ENCODE measurements at places on chromosomes 3 and 15.

DNA sequence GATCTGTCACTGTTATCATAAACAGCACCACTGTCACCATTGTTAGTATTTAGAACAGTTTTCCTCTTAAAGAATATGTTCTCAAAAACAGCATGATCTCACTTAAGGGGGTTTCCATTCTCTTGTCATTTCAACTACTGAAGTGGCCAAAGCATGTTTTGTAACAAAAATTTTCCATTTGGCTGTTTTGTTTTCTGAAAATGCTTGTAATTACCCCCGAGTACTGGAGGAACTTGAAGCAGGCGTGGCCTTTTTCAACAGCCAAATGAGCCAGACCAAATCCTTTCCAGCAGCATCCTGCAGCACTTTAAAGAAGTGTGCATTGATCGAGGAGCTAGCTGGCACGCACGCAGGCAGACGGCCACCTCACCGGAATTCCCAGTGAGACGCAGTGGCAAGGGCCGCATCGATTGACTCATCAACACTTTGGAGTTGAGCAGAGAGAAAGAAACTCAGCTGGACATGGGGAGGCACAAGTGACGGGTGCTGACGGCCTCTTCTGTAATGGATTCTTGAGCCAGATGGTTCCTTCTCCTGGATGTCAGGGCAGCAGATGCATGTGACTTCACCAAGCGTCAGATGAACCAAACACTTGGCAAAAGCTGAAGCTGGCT, 234.3 kb upstream of the IGF1R start:
- no peak for DNase-seq

DNA sequence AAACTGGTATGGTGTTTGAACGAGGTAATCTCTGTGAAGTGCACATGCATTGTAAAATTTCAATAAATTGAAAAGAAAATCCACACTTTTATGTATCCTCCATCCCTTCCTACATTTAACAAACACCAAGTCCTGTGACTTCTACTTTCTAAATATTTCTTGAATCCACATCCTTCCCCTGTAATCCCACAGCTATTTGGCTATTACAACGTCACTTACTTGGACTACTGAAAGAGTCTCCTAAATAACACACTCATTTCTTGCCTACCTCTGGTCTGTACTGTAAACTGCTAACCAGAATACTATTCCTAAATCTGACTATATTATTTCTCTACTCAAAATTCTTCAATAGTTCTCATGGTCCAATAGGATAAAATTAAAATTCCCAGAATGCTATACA, 176.1 kb downstream of the NEK10 start:
- no peak for DNase-seq

- DNase-seq = no peak
Observed at GRCh38 chr3:183182073-183182472, 19.5 kb upstream of the LAMP3 start.

DNA sequence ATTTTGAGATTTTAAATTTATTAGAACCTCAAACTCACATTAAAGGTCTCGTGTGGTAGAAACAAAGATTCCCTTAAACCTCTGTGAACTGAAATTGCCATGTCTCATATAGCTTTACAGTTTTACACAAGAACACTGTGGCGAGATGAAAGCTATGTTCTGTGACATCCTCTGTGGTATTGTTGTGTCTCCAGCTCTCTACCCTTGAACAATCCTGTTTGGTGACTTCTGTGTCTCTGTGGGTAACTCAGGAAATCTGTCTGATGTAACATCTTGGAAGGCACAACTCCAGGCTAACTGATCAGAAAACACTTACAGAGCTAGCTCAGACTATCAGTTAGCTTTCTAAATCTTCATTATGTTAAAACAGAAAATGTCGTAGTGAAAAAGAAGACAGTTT, 318.8 kb upstream of the GBE1 start:
- DNase-seq = peak; percentile 41

DNA sequence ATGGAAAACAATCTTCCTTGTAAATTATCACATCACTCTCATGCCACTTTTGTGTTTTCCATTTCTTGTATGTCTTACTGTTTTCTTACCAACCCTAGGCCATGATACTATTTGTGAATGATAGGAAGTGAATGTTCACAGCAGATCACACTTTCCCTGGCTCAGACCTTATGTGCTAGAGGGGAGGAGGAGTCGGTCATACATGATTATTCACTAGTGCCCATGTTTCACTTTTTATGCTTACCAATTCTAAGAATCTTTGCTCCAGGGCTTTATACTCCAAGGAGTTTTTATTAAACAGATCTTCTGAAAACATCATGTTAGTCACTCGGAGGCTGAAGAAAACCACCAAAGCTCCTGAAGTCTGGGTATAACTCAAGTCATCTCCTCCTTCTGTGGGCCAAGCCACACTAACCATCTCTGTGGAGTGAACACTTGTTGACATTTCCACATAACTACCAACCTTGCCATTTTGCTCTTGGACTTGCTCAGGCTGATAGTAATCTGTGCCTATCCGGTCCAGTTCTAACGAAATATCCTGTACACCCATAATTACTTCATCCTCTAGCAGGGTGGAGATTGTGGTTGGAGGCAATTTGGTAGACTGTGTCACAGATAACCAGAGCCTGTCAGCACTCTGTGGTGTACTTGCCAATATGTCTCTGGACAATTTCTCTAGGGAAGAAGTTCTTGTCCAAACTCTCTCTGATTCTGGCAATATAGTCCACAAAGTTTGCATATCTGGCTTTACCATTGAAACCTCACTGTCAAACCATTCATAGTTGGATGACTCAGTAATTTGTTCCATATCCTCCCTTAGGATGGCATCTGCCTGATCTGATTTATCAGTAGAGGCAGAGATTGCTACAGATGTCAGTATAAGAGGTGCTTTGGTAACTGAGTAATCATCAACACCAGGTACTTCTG, 76.8 kb downstream of the IMPG2 start:
- DNase-seq = peak; percentile 18

- no peak for DNase-seq
Observed at GRCh38 chr3:86109434-86109833, 881.5 kb downstream of the VGLL3 start.

GRCh38 chr15:87661454-87662355, 594.8 kb downstream of the NTRK3 start:
- no peak for DNase-seq

GRCh38 chr3:94232921-94233320, 170.1 kb downstream of the NSUN3 start:
- no peak for DNase-seq

DNA sequence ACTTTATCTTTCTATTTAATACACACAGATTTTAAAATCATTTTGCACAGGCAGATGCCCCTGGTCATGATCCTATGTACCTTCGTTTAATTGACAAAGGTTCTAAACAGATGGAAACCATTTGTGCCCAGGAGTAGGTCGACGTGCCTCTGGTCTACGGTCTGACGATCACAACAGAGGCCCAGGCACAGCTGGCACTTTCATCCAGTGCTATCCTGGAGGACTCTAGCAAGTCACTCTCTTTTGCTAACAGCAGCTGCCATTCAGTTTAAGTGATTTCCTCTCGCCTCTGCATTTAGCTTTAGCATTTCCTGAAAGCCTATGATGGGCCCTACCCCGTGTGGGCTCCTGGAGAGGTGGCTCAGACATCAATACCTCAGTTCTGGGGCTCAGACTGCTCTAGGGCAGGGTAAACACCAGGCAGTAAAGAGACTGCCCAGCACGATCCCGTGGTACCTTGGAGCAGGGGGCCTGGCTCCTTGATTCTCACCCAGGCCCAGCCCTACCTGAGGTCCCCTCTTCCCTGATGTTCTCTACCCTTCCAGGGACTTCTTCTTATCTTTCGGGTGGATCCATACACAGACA, 83.2 kb upstream of the SNRPA1 start:
- no peak for DNase-seq

- DNase-seq = no peak
Observed at GRCh38 chr15:61084944-61085367, 144.1 kb downstream of the RORA start.

DNA sequence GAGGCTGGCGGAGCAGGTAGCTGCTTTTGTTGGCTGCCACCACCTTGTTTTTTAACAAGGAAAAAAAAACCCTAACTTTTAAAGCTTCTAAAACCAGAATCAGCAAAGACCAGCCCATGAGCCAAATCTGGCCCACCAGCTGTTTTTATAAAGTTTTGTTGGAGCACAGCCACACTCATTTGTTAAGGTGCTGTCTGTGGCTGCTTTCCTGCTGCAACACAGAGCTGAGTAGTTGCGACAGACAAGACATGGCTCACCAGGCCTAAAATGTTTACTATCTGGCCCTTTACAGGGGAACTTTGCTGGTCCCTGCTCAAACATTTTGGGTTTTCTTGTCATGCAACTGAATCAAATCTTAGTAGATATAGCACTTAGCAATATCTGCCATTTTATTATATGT, 18.9 kb downstream of the EFCAB12 start:
- no peak for DNase-seq

GRCh38 chr15:93985176-93985575, 246.2 kb upstream of the MCTP2 start:
- no peak for DNase-seq

DNA sequence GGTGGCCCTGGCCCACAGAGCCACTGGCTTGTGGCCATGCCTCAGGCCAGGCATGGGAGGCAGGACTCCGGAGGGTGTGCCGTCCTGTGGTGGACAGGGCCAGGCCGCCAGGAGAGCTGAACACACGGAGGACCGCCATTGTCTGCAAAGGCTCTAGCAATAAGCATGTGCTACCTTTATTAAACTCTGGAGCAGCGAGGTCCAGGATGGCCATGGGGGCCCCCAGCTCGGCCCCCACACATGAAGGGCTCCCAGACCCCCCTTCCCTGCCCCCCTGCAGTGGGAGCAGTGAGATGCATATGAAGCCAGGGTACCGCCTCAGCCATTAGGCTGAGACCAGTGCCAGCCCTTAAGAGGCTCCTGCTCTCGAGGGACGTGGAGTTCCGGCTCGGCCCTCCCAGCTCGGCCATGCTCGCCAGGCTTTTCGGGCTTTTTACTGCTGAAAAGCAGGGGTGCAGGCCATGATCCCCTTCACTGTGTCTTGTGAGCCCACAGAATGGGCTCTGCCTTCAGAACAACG, 2.7 kb downstream of the AMIGO3 start:
- no peak for DNase-seq

DNA sequence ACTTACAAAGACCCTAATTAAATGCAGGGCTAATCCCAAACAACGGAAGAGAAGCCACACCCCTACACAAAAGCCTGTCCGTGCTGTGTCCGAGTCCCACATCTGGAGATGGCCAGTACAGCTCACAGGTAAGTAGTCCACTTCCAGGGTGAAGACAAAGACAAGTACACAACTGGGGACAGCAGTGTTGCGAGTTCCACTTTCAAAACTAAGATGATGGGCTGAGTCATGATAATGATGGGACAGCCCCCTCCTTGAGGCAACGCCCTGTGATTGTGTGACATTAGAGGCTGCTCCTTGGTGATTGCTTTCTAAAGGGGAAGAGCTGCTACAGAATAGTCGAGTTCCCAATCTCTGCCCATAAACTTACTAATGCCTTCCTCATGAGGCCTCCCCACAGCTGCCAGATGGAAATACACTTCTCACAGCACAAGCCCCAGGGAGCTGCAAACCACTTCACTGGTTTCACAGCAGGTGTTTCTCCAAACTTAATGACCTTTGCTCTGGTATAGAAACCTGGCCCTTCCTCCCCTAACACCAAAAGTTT, 27.6 kb downstream of the RFT1 start:
- DNase-seq = no peak

- no peak for DNase-seq
Observed at GRCh38 chr3:136186344-136186743, 9.8 kb downstream of the MSL2 start.

DNA sequence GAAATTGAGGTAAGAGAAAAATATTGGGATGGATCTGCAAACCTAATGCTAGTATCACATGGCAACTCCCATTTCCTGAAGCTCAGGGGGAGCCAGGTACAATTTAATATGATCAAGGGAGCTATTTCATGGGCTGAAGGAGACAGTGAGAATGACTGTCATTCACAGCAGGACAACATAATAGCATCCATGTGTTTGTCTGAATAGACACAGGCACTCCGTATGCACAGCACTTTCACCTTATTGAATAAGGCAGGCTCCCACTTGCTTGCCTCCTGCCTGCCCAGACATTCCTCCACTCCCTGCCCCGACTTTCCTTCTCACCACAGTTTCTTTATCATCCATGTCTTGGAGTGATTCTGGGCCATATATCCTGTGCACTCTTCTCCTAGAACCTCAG, 156.6 kb upstream of the SLC24A5 start:
- no peak for DNase-seq

- peak; percentile 6 for DNase-seq
Observed at GRCh38 chr3:35505181-35505580, 134.1 kb upstream of the ARPP21 start.

GRCh38 chr3:38348903-38349302, 2.3 kb downstream of the XYLB start:
- DNase-seq = no peak

DNA sequence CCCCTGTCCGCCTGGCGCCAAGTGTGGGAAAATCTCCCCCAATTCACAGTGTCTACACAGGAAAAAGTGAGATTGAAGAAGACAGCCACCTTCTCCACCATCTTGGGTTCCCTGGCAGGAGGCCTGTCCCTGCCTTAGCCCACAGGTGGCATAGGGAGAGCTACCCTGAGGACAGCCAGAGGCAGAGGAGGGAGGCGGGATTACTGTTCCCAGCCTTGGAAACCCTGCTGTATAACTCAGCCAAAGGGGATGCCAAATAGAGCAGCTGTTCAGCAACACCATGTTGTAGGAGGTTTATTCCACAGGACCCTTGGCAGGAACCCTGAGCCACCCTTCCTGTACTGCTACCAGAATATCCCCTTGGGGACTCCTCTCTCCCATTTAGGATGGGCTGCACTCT, 54.8 kb downstream of the PAK2 start:
- no peak for DNase-seq

GRCh38 chr15:95843241-95843910, 487.1 kb upstream of the NR2F2 start:
- peak; percentile 70 for DNase-seq

GRCh38 chr3:50347187-50347813, 1.8 kb upstream of the ZMYND10 start:
- no peak for DNase-seq

DNA sequence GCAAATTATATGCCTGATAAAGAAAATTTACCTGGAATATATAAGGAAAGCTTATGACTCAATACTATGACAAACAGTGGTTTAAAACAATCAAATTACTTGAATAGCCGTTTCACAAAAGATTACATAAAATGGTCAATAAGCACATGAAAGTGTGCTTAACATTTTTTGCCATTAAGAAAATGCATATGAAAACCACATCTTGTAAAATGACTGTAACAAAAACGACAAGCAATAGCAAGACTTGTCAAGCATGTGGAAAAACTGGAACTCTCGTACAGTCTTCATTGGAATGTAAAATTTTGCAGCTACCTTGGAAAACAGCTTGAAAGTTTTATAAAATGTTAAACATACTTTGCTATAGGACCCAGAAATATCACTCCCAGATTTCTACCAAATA, 1110.3 kb downstream of the NAALADL2 start:
- no peak for DNase-seq

GRCh38 chr3:36965440-36965839, 20.6 kb upstream of the TRANK1 start:
- DNase-seq = no peak

GRCh38 chr15:62287066-62287857, 122.2 kb upstream of the C2CD4B start:
- no peak for DNase-seq

- DNase-seq = no peak
Observed at GRCh38 chr15:59998950-59999611, 5.0 kb upstream of the FOXB1 start.
